GM12878 (cell line): ENCODE measurements at places on chromosomes 5 and 9. TPM values are rescaled to one million over a fixed set of nuclear protein-coding genes. Genes with fewer than 3 reads are reported as not detected.

DNA sequence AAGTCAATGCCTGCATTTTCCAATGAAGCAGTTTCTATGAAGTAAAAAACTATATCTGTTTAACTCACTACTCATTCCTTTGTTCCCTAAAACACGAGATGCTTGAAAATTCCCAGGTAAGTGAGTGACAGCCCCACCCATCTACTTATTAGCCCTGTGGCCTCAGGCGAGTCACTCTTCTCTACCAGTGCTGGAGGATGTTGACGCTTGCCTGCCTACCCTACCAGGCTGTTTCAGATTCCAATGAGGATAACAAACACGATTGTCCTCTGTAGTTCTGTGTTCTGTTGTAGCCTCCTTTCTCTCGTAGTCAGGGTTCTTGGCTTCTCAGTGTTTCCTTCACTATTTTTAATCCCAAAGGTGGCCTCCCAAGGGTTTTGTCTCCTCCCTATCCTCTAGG is 388.8 kb downstream of the KDM4C start:
- no peak for DNase-seq

GRCh38 chr9:68683433-68683832 is 21.6 kb upstream of the PIP5K1B start:
- no peak for DNase-seq

DNA sequence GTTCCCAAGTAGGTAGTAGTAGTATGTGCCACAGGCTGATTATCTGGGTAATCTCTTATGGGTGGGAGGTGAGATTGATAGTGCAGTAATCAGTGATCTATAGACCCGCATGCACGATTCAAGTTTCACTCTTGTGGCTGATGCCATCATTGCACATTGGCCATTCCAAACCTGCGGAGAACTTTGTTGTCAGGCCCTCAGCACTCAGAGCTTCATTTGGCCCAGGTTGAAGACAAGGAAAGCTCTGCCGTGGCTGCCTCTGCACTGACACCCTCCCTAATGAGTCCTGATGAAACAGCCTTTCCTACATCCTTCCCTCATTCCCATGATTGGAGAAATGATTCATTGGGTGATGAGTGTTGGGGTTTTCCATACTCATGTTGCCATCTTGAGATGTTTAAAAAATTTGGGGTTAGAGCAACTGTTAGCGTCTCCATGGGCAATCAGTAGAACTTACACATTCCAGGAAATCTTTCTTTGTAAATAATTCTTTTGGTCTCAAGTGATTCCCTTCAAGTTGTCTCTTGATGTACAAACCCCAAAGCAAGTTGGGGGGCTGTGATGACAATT is 22.9 kb downstream of the PROP1 start:
- no peak for DNase-seq

- DNase-seq, result no peak
These were observed 114.5 kb upstream of the RAPGEF1 start for GRCh38 chr9:131854334-131854733.

- no peak for DNase-seq
These were observed 20.5 kb downstream of the ADRA1B start for GRCh38 chr5:159936686-159937329.

- DNase-seq, result no peak
These were observed 23.3 kb downstream of the PTGES2 start for GRCh38 chr9:128104171-128104618.

DNA sequence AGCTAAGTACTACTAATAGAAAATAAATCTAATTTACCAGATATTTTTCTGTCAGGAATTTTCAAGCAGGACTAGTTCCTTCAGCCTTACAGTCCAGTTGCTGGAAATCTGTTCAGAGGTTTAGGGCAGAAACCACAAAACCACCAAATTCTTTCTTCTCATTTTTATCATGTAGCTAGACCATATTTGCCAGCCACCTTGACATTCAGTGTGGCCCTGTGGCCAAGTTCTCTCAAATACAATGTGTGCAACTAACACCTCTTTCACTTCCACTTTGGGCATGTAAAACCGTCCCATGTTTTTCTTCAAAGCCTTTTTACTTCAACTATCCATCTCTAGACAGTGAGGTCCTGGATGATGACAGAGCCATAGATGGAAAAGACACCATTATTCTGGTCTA is 1133.2 kb upstream of the CDH18 start:
- no peak for DNase-seq

- no peak for DNase-seq
These were observed 63.2 kb downstream of the TTLL11 start for GRCh38 chr9:122029898-122030297.

DNA sequence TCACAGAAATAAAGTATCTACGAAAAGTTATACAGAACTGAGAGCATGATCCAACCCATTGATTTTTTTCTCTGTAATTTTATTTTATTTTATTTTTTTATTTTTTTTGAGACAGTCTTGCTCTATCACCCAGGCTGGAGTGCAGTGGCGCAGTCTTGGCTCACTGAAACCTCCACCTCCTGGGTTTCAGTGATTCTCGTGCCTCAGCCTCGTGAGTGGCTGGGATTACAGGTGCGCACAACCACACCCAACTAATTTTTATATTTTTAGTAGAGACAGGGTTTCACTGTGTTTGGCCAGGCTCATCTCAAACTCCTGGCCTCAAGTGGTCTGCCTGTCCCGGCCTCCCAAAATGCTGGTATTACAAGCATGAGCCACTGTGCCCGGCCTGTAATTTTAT is 107.3 kb downstream of the VPS13A start:
- no peak for DNase-seq

The PCDHGB2 gene
- total RNA-seq, result 0.16 and 0.38 TPM in 2 replicates

The CEP72 gene
- total RNA-seq, result 13.5 and 13.7 TPM in 2 replicates

The CIZ1 gene
- 90.3 and 91.6 TPM in 2 replicates for total RNA-seq

The PCDHGA5 gene
- 0.13 and 0.23 TPM in 2 replicates for total RNA-seq

The IL33 gene
- total RNA-seq, result not detected in 2 replicates

The OTP gene
- 8.4 and 8.5 TPM in 2 replicates for total RNA-seq

The FRMD3 gene
- 0.21 and 0.29 TPM in 2 replicates for total RNA-seq
